ENCODE measurements at places on chromosomes 12 and 14. TPM values are rescaled to one million over a fixed set of nuclear protein-coding genes. Genes with fewer than 3 reads are reported as not detected.

DNA sequence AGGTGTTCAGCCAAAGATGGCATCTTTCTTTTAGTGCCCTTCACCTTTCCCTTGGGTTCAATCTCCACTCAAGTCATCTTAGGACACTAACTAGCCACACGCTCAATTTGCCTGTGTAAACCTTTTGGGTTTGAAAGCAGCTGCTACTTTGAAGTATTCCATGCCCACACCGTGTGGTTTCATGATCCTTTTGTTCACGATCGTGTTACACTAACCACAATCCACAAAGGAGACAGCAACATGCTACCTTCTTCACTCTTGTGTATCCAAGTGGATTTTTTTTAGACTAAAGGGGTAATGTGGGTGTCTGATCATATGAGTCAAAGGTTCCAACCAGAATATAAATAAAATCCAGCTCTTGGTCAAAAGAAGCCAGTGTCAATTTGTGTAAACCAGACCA, 122.7 kb upstream of the FAR2 start:
- no peaks in the 10 kb centered on the region for H3K27me3 ChIP-seq
- H3K36me3 ChIP-seq = no peaks in the 10 kb centered on the region
- DNase-seq = no peak
- H3K27ac ChIP-seq = no peak overlapping the region
- peaks cover 6% of the 10 kb centered on the region for H3K4me1 ChIP-seq

The OR4K1 gene
- total RNA-seq = not detected

GRCh38 chr14:73230051-73230450, 7.3 kb upstream of the PAPLN start:
- DNase-seq = no peak
- peaks cover 7% of the 10 kb centered on the region for H3K4me1 ChIP-seq
- H3K27me3 ChIP-seq = no peaks in the 10 kb centered on the region
- H3K27ac ChIP-seq = no peak overlapping the region
- H3K36me3 ChIP-seq = no peaks in the 10 kb centered on the region

DNA sequence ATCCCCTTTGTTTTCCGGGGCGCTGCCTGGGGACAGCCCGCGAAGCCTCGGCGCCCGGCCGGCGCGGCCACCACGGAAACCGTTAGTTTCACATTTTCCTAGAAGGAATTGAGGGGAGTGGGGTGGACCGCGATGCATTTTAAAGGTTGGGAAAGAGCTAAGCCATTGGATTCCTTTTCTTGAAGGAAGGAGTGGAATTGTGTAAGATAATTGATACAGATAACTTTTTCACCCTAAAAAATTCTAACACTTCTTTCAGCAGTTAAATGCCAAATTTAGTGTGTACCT, 137.1 kb downstream of the MON2 start:
- H3K4me1 ChIP-seq = peaks cover 23% of the 10 kb centered on the region
- DNase-seq = no peak
- no peaks in the 10 kb centered on the region for H3K36me3 ChIP-seq
- peak overlapping the region; percentile 93 for H3K4me3 ChIP-seq
- no peaks in the 10 kb centered on the region for H3K27me3 ChIP-seq

The OR6C2 gene
- total RNA-seq = not detected

DNA sequence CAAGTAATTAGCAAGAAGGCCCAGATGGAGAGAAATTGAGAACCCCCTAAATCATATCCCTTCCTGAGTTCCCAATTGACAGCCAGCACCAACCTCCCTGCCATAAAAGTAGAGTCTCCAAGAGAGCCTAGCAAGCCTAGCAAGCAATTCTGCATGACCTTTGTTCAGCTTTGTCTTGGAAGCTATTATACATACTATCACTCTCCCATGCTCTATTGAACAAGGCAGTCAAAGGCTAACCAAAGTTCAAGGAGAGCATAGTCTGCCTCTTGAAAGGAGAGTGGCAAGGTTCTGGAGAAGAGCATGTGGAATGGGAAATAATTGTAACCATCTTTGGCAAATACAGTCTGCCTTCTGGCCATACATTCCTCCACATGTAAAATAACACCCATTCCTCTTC, 7.8 kb downstream of the ACOT4 start:
- no peak overlapping the region for H3K4me3 ChIP-seq
- no peaks in the 10 kb centered on the region for H3K27me3 ChIP-seq
- no peaks in the 10 kb centered on the region for H3K36me3 ChIP-seq

- H3K27me3 ChIP-seq = no peaks in the 10 kb centered on the region
- DNase-seq = peak; percentile 38
- peaks cover 3% of the 10 kb centered on the region for H3K4me1 ChIP-seq
- no peak overlapping the region for H3K4me3 ChIP-seq
Measured at GRCh38 chr14:50342221-50343078, 30.3 kb downstream of the DMAC2L start.

DNA sequence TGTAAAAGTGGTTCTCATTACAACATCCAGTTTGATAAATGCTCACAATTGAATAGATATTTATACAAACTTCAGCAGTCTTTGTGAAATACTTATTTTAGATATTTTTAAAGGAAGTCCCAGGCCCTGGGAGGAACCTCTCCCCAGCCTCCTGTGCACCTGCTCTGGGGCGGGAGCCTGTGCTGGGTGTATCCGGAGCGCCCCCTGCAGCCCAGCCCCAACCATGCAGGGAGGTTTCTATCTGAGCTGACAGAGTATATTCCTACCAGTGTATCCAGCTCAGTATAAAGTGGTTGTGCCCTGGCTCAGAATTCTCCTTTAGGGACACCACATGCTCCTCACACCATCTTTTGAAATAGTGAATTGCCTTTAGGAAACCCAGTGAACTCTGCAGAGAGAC, 851.8 kb downstream of the TMEM121 start:
- no peak overlapping the region for H3K27ac ChIP-seq
- no peak for DNase-seq
- no peaks in the 10 kb centered on the region for H3K36me3 ChIP-seq
- no peaks in the 10 kb centered on the region for H3K4me1 ChIP-seq

GRCh38 chr12:117809509-117809908, 159.3 kb downstream of the KSR2 start:
- no peaks in the 10 kb centered on the region for H3K4me1 ChIP-seq
- DNase-seq = no peak
- H3K27me3 ChIP-seq = no peaks in the 10 kb centered on the region
- H3K4me3 ChIP-seq = no peak overlapping the region
- no peak overlapping the region for H3K27ac ChIP-seq

DNA sequence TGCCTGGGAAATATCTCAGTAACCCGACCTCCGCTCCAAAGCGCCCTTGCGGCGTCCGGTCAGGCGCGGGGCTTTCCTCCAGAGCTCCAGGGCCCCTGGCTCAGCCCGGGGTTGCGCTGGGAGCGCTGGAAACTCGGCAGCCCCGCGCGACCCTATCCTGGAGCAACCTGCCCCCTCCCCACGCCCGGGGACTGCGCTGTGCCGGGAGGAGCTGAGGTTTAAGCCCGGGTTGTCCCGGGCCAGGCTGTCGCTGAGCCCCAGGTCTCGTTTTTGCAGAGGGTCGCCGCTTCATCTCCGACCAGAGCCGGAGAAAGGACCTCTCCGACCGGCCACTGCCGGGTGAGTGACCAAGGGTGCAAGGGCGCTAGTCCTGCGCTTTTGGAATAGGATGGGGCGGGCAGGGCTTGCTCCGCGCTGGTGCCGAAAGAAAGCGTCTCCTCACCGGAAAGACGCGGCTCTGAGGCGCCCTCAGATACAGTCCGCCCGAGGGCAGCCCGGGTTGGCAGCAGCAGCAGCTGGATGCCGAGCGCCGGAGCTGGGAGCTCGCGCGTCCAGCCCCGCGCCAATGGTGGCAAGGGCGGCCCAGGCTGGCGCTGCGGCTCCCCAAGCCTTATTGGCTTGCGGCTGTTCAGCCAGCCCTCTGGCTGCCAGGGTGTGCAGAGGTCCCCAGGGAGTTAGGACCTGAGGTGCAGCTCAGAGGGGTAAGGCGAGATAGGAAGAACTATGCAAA, 1.5 kb downstream of the SPX start:
- no peak overlapping the region for H3K27ac ChIP-seq
- H3K27me3 ChIP-seq = no peaks in the 10 kb centered on the region
- peak overlapping the region; percentile 39 for H3K4me3 ChIP-seq
- no peak for DNase-seq
- peaks cover 57% of the 10 kb centered on the region for H3K4me1 ChIP-seq

- no peaks in the 10 kb centered on the region for H3K36me3 ChIP-seq
- no peaks in the 10 kb centered on the region for H3K4me1 ChIP-seq
- no peak overlapping the region for H3K4me3 ChIP-seq
- no peak overlapping the region for H3K27ac ChIP-seq
- H3K27me3 ChIP-seq = no peaks in the 10 kb centered on the region
Measured at GRCh38 chr12:77388445-77389265, 323.3 kb upstream of the E2F7 start.

The HOXC12 gene
- total RNA-seq = 9.4 TPM

- no peak overlapping the region for H3K27ac ChIP-seq
- H3K36me3 ChIP-seq = no peaks in the 10 kb centered on the region
- DNase-seq = no peak
Measured at GRCh38 chr14:104253901-104254353, 115.5 kb downstream of the KIF26A start.

GRCh38 chr14:88856786-88857366, 32.4 kb downstream of the TTC8 start:
- no peaks in the 10 kb centered on the region for H3K27me3 ChIP-seq
- H3K4me1 ChIP-seq = no peaks in the 10 kb centered on the region
- no peak overlapping the region for H3K27ac ChIP-seq
- no peak for DNase-seq
- no peaks in the 10 kb centered on the region for H3K36me3 ChIP-seq

DNA sequence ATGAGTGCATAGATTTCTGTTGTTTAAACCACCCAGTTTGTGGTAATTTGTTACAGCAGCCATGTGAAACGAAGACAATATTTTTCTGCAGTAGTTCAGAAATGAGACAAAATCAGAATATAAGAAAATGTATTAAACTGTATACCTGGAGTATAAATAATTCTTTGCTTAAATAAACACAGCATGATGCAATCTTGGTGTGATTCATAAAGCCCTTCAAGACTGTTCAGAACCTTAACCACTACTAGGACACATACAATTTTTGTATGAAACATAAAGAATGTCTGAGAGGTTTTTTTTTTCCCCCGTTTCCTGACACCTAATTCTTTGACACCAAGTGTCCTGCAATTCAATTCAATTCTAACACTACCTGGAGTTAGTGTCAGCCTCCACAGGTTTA, 10.5 kb downstream of the C12orf75 start:
- DNase-seq = no peak
- H3K27me3 ChIP-seq = no peaks in the 10 kb centered on the region

DNA sequence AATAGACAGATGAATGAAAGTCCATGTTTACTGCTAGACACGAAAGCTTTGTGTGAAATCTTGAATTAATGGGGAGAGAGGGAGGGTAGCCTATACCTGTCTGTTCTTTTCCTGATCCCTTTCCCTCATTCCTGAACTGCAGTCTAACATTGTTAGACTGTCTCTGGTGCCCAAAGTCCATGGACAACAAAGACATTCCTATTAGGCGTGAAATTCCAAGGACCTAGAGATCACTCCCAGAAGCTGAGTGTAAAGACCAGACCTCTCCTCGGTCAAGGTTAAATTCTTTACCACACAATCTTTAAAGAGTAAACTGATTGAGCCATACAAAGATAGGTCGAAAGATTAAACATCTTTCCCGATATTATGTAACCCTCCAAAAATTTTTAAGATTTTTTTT, 270.7 kb upstream of the GARIN2 start:
- no peaks in the 10 kb centered on the region for H3K36me3 ChIP-seq
- no peak overlapping the region for H3K27ac ChIP-seq
- no peak overlapping the region for H3K4me3 ChIP-seq
- H3K4me1 ChIP-seq = peaks cover 26% of the 10 kb centered on the region
- DNase-seq = peak; percentile 40

GRCh38 chr12:71057330-71057729, 100.5 kb downstream of the TSPAN8 start:
- DNase-seq = no peak
- no peaks in the 10 kb centered on the region for H3K36me3 ChIP-seq
- H3K4me1 ChIP-seq = no peaks in the 10 kb centered on the region

DNA sequence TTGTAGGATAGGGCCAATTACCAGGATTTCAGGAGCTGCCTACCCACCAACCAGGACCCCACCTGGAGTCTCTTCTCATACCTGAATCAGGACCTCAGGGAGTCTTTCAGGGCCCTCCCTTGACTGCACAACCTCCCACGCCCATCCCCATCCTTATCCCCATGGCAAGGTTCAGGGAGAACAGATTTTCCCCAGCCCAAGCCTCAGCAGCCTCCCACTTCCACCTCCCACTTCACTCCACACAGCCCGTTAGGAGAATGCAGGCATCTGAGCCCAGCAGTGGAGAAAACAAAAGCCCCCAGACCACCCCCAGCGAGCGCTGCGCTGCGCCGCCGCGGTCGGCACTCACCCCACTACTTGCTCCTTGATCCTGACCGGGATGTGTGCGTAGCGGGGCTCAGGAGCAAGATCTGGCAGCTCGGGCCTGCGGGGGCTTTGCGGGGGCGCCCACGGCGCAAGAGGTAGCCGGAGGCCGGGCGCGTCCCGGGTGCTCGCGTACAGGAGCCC, 1.4 kb downstream of the B4GALNT1 start:
- no peaks in the 10 kb centered on the region for H3K27me3 ChIP-seq
- no peak overlapping the region for H3K4me3 ChIP-seq

DNA sequence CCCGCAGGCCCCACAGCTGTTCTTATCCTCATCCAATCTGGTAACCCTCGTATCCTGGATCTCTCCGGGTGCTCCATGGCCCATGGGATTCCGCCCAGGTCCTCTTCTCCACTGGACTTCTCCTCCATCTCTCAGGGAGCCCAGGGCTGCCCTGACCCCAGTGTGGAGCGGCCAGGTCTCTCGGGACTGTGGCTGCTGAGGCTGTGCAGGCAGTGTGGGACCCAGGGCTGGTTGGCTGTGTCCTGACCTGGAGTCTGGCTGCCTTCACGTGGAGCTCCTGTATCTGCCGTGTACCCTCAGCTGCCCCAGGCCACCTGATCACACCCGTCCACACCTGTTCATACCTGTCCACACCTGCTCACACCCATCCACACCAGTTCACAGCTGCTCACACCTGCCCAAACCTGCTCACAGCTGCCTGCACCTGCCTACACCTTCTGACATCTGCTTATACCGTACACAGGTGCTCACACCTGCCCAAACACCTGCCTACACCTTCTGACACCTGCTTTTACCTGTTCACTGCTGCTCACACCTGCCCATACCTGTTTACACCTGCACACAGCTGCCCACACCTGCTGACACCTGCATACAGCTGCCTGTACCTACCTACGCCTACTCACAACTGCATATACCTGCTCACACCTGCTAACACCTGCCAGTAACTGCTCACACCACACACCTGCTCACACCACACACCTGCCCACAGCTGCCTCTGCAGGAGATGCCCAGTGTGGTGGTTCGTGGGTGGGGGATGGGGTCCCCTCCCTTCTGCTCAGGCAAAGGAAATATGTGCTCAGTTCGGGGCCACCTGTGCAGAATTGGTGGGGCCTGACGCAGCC, 92.2 kb downstream of the GALNT9 start:
- H3K36me3 ChIP-seq = no peaks in the 10 kb centered on the region
- no peaks in the 10 kb centered on the region for H3K4me1 ChIP-seq
- H3K4me3 ChIP-seq = no peak overlapping the region
- DNase-seq = no peak
- no peaks in the 10 kb centered on the region for H3K27me3 ChIP-seq

Measured in Caco-2 (cell line).